HEK293T (cell line): ENCODE measurements at places on chromosomes 7 and 10.
A peak's percentile ranks its signal among the peaks of the same experiment; 100 is the strongest.

DNA sequence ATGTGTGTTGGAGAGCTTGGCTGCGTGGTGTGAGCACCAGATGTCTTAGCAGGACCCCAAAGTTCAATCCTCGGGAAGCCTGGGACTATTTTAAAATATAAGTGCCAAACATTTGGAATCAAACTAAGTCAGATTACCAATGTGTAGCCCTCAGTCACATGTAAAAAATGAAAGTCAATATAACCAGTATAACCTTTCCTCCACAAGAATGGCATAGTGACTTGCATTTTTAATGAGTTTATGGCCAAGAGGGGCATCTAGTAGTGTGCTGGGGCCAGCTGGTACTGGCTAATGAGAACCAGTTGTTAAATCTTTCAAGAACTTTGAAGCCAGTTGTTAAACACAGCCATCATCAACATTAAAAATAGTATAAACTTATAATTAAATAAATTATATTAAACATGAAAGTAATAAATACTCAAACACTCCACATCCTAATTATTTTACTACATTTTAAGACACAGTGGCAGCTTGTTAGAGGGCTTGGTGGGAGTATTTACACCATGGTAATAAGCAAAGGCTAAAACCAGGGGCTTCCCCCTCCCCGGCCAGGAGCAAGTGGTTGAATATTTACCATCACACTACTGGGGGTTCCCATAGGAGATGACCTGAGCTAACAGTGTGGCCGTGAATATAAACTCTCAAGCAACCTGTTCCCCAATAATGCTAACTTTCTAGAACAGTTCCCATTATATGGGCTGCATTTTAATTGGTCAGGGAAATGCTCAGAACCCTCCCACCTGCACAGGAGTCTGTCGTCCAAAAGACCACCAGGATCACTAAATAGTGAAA lies 7.9 kb upstream of the FAM170B start:
- no peak for DNase-seq

- DNase-seq: no peak
Measured at GRCh38 chr10:117418121-117418520, 42.9 kb upstream of the PDZD8 start.

DNA sequence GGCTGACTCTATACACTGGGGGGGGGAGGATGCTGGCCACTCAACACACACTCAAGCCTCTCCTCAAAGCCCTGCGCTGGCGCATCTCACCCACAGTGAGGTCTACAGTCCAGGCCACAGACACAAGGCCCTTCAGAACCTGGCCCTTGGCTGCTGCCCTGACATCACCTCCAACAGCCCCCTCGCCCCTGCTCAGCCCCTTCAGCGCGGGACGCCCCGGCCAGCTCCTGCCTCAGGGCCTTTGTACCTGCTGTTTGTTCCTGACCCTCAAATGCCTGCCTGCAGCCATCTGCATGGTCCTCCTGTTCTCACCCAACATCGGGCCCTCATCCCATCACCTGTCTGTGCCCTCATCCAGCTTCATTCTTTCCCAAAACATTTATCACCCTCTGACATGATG lies 572.6 kb downstream of the DNAJB6 start:
- DNase-seq: no peak

GRCh38 chr7:587767-588166 lies 68.1 kb upstream of the PDGFA start:
- no peak for DNase-seq

DNA sequence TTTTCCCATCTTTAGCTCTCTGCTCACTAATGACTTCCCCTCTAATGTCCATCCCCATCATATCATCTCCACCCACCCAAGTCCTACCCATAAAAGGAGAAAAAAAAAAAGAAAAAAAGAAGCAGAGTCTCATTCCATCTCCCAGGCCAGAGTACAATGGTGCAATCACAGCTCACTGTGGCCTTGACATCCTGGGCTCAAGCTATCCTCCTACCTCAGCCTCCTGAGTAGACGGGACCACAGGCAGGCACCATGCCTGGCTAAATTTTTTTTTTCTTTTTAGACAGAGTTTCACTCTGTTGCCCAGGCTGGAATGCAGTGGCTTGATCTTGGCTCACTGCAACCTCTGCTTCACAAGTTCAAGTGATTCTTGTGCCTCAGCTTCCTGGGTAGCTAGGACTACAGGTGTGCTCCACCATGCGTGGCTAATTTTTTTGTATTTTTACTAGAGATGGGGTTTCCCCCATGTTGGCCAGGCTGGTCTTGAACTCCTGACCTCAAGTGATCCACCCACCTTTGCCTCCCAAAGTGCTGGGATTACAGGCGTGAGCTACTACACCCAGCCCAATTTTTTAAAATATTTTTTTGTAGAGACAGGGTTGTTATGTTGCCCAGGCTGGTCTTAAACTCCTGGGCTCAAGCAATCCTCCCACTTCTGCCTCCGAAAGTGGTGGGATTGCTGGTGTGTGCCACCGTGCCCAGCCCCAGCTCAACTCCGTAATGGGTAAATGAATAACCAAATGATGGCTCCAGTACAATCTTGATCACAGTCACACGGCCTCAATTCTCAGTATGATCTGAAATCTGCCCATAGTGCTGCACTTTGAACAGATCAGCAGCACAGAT lies 24.6 kb upstream of the SGMS1 start:
- DNase-seq: no peak

- DNase-seq: no peak
Measured at GRCh38 chr7:24042028-24042427, 242.0 kb upstream of the NPY start.

DNA sequence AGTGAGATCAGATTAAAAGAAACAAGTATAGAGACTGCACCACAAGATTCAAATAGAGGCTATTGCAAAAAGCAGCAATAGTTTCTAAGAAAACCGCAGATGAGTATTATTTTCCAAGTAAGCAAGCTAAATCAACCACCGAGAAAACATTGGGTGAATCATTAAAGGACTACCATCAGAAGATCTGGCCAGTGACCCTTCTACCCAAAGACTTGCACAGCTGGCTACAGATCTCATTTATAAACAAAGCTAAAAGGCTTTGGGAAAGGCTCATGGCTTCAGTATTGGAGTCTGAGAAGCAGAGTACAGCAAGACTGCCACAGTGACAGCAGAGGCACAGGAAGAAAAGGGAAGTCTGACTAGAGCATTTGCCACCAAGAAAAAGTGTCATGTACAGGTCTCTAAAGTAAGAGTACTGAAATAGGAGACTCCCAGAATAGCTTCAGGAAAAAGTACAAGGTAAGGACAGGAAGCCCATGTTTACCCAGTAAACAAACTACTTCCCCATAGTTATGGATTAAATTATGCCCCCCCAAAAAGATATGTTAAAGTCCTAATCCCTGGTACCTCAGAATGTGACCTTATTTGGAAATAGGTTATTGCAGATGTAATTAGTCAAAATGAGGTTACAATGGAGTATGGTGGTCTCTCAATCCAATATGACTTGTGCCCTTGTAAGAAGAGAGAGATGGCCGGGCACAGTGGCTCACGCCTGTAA lies 19.0 kb downstream of the STEAP1 start:
- DNase-seq: no peak

GRCh38 chr10:83617692-83618545 lies 521.4 kb upstream of the GHITM start:
- DNase-seq: no peak

GRCh38 chr10:48404646-48405045 lies 98.2 kb downstream of the MAPK8 start:
- DNase-seq: no peak

DNA sequence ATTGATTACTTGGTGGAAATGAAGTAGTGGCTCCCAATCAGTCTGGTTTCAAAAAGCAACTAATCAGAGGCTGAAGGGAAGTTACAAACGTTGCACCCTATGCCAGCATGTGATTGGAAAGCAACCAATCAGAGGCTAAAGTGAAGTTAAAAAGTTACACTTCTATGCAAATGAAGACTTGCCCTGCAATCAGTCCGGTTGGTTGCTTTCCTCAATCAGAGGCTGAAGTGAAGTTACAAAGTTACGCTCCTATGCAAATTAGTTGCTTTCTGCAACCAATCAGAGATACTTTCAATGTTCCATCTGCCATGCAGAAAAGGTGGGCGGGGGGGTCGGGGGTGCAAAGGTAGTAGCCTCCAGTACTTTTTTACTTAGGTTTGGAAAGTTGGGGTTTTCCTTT lies 1077.1 kb downstream of the TYW1 start:
- no peak for DNase-seq

DNA sequence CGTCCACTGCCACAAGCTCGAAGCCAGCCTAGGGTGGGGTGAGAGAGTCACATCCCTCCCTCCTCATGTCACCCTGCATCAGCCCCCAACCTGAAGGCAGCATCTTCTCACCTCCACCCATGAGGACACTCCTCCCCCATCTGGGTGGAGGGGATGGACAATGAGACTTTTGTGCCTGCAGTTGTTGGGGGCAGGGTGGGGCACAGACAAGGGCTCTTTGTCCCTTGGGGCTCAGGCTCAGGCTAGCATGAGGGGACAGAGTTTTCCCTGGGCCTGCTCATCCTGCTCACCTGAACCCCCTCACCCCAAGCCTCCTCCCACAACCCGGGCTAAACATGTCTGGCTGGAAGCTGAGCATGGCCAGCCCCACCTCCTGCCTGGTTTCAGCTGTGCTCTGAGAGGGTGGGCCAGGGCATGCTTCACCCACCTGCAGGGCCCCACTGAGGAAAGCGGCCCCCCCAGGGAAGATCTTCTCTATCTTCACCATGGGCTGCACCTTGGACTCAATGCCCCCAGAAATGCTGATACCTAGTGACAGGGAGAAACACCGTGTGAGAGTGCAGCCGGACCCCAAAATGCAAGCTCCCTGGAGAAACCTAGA lies 9.3 kb downstream of the LZTS2 start:
- DNase-seq: no peak

DNA sequence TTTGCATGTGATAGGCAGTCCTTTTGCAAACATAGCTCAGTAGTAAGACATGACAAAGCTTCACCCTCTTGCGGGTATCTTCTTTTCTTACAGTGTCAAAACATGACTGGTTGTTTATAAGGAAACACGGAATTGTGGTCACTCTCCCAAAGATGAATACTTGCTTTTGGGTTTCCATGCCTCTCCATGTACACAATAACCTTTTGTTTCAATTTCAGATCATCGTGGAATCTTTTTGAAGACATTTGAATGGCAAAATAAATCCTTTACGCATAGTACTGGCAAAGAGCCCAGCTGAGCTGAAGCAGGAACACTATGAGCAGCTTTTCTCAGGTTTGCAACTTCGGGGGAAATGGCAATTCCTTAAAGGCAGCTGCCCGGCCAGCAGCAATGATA lies 156.8 kb upstream of the FRMD4A start:
- DNase-seq: no peak

GRCh38 chr7:124155432-124156022 lies 122.7 kb upstream of the TMEM229A start:
- DNase-seq: peak; percentile 11

DNA sequence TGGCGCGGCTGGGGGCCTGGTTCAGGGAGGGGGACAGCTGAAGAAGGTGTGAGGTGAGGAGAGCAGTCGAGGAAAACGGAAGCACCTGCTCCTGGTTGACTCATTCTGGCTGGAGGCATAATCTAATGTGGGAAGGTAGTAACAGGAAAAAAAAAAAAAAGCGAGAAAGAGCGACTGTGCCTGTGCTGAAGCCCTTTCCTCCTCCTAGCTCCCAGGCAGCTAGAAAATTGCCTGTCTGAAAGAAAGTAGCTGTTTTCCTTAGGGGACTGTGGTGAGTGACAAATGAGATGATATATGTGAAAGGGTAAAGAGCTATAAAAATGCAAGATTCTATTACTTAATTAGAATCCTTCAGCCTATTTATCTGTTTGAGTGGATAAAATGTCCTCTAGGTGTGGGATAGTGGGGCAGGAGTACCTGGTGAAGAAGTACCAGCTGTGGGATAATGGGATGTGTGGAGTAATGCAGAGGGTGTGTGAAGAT lies 4.9 kb upstream of the MEST start:
- no peak for DNase-seq

- no peak for DNase-seq
Measured at GRCh38 chr7:14147532-14147931, 158.1 kb upstream of the ETV1 start.

- DNase-seq: no peak
Measured at GRCh38 chr10:63467841-63468240, 2.1 kb upstream of the JMJD1C start.

GRCh38 chr10:78259391-78259790 lies 225.7 kb downstream of the RPS24 start:
- no peak for DNase-seq

DNA sequence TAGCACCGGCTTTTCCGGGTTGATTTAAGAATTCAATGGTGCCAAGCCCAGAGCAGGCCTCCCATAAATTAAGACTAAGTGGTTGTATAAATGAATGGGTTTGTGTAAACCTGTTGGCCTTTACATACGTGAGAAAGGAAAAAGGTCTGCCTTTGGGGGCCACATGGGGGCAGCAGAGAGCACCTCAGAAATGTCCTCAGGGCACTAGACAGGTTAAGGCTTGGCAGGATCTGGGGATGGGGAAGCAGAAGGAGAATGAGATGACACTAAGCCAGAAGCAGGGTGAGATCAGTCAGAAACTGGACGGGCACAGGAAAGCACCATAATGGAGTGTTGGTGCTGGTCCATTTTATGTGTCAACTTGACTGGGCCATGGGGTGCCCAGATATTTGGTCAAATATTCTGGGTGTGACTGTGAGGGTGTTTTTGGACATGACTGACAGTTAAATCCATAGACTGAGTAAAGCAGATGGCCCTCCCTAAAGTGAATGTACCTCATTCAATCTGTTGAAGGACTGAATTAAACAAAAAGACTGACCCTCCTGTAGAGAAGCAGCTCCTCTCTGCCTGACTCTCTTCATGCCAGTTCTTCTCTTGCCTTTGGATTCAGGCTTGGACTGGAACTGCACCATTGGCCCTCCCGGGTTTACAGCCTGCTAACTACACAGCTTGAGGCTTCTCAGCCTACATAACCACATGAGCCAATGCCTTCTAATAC lies 58.9 kb downstream of the FRMPD2 start:
- peak; percentile 71 for DNase-seq

GRCh38 chr7:121803039-121803438 lies 69.9 kb upstream of the PTPRZ1 start:
- DNase-seq: no peak

DNA sequence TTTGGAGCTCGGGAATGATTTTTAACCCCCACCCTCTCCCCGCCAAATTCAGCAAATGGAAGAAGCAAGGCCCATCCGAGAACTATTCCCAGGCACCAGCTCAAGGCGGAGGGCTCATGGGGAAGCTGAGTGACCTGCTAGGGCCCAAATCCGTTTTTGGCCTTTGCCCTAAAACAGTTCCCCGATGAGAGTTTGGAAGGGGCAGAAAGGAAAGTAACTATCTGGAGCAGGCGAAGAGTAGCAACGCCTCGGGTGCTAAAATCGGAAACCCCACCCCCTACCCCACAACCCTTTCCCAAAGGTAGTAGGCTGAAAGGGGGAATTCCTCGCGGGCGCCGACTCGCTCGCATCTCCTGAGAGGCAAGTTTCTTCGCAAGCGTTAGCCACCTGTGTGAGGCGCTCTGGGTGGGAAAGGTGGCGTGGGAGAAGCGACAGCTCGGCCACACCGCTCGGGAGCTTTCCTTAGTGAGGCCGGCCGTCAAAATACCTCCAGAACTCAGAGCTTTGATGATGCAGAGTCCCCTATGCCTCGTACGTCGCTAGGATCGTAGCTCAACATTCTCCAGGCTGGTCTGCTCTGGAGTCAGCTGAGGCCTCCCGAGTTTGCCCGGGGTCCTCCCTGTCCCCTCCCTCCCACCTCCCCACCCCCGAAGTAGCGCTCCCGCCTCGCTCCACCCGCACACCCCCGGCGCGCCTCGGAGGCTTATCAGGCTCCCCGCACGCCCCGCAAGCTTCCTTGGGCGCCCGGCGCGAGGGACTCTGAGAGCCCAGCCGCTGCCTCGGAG lies 642 bp upstream of the PRKG1 start:
- DNase-seq: peak; percentile 45

- no peak for DNase-seq
Measured at GRCh38 chr7:159033956-159034355, 110.7 kb downstream of the VIPR2 start.
